ENCODE measurements at places on chromosomes 6 and 20.

DNA sequence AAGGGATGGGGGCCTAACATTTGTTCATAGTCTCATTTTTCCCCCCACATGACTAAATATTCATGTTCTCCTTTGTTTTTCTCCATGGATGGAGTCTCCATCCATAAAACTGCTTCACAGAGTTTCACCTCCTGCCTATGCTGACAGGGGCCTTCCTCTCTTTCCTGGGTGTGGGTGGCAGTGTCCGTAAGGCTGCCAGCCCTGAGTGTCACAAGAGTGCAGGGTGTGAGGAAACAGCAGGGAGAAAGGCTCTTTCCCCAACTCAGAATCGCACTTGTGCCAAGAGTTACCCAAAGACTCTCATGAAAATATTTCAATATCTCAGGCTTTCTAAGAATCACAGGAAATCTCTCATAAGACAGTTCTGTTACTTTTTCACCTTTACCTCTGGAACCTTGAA is 346.2 kb upstream of the MMS22L start:
- DNase-seq: no peak

GRCh38 chr6:10947966-10948365 is 61.1 kb downstream of the SYCP2L start:
- no peak for DNase-seq

GRCh38 chr6:43705996-43706395 is 18.4 kb upstream of the MRPS18A start:
- no peak for DNase-seq

GRCh38 chr6:44918671-44919296 is 409.3 kb upstream of the RUNX2 start:
- no peak for DNase-seq

DNA sequence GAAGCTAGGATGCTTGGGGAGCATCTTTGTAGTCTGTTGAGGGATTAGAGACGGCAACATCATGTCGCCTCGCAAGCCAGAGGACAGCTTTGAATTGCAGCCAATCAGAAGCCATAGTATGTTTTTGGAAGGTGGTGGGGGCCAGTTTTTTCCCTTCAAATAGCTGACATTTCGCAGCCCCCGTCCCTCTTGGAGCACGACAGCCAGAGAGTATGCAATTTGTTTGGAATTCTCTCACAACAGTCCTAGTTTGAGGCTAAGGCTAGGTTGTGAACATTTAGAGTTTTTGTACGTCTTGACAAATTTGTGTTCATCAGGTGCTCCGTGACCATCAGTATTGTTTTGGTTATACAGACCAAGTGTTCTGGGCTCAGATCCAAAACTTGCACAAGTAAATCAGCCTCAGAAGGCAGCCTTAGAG is 83.3 kb downstream of the PLCB1 start:
- DNase-seq: no peak

GRCh38 chr20:46946796-46947195 is 52.2 kb downstream of the EYA2 start:
- no peak for DNase-seq

DNA sequence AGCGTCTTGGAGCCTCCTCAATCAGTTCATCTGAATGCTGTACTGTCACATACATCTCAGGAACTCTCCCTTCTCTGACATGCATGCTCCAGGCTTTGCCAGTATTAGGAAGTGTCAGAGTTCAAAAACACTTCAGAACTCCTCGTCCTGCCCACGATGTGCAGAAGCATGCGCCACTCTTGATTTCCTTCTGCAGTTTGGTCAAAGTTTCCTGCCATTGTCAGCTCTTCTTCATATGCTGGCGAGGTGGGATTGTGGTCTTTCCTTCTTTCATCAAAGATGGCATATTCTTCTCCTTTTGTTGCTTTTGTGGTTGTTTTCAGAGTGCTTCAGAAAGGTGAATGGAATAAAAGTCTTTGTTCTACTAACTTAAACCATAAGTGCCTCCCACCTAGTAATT is 21.0 kb downstream of the SLC13A3 start:
- DNase-seq: no peak

- DNase-seq: no peak
These were observed 1.2 kb downstream of the WTAP start for GRCh38 chr6:159728531-159728964.

DNA sequence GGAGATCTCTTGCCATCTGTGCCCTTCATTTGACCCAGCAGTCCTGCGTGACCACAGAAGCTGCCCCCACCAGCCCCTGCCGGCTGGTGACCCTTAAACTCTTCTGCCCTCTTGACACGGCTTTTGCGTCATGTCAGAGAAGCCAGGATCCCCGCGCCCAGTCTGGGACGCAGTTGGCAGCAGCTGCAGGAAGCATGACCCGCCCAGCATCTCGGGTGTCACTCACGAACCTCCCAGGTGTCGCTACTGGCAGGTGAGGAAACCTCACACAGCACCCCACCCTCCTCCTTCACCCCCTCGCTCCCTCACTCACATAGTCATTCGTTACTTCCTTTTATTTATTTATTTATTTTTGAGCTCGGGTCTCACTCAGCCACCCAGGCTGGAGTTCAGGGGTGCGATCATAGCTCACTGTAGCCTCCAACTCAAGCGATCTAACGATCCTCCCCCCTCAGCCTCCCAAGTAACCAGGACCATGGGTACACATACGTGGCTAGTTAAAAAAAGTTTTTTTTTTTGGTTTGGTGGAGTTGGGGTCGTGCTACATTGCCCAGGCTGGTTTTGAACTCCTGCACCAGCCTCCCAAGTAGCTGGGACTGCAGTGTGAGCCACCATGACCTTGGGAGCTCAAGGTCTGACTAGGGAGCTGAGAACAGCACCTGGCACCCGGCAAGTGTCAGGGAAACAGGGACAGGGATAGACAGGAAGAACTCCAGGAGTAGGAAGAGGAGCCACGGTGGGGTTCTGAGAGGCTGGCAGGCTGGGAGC is 14.1 kb upstream of the SPDEF start:
- DNase-seq: no peak

DNA sequence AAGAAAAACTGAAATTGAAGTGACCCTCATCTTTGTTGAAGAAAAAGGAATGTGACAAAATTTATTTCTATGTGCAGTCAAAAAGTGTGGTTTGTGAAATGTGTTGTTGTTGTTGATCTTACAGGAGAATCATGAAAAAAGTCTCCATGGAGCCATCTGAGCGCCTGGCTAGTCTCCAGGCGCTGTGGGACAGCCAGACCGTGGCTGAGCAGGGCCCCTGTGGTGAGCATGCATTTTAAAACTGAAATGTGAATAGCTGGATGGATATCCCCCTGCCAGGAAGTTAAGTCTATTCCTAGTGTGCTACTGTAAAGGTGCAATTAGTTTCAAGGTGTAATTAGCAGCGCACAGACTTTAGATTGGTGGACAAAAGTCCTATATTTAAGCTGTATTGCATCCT is 170.6 kb downstream of the CARMIL1 start:
- no peak for DNase-seq

DNA sequence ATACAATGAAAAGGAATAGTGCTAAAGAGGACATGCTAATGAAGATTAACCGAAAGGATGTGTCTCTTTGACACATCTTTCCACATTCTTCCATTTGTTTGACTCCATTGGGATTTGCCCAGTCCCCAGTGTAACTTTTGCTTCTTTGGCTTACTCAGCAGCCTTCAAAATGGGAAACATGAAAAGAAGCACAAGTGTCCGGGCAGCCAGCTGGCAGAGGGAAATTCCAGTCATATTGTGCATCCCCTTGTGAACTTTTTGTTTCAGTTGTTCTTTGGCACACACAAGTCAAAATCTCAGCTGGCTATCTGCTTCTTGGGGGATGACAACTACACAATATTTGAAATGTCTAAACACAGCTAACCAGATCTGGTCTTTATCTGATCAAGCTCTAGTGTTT is 157.4 kb downstream of the OGFRL1 start:
- DNase-seq: no peak

DNA sequence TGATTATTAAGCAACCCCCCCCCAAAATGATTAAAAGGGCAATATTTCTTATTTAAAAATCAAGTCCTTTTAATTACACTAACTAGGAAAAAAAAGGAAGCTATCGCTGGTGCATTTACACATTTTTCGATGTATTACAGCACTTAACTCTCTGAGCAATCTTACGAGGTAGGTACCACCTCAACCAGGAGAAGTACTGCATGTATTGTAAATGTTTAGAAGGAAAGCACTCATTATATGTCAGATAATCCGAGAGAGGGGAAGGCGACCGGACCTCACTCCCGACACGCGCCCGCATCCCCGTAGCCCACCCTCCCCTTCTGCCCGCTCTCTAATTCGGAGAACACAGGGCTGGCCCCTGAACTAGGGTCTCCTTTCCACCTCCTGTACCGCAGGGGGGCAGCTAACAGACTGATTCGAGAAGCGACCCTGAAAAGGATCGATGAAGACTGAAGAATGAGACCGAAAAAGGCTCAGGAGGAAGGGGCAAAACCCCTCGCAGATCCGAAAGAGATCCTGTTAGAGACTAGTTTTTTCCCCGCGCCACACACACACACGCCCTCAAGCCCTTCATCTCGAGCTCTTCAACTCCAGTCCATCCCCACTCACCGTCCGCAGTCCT is 337 bp downstream of the ESF1 start:
- no peak for DNase-seq

DNA sequence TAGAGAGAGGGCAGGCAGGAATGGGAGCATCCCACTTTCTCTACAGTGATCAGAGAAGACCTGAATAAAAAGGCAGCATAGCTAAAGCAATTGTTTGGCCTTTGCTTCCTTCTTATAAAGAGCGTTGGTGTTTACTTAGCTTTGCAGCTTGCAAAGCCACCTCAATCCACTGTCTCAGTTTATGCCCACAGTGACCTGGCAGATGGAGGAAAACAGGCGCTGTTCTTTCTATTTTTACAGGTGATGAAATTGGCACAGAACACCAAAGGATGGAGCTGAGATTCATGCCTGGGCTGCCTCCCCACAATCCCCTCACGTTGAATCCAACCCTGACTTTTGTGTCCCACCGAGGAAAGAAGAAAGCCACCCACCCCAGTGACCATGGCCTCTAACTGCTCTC is 130.5 kb downstream of the TTLL2 start:
- no peak for DNase-seq

- no peak for DNase-seq
These were observed 2.4 kb downstream of the MARCKS start for GRCh38 chr6:113859349-113860180.

DNA sequence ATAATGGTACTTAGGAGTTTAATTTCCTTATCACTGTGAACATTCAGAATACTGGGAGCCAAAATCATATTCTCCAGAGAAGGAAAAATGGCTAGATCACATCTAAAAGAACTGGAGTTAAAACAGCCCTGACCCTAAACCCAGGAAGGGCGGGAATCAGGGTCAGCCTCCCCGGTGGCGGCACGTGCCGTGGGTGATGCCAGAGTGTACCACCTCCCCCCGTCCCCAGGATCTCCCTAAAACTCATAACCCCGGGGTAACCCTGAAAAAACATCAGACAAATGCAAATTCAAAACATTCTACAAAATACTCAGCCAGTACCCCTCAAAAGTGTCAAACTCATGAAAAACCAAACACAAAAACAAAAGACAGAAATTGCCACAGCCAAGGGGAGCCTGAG is 148.3 kb downstream of the DLL1 start:
- no peak for DNase-seq

- DNase-seq: no peak
These were observed 25.0 kb upstream of the C6orf62 start for GRCh38 chr6:24743944-24744335.

GRCh38 chr6:116248577-116248976 is 5.3 kb downstream of the TSPYL4 start:
- DNase-seq: no peak

DNA sequence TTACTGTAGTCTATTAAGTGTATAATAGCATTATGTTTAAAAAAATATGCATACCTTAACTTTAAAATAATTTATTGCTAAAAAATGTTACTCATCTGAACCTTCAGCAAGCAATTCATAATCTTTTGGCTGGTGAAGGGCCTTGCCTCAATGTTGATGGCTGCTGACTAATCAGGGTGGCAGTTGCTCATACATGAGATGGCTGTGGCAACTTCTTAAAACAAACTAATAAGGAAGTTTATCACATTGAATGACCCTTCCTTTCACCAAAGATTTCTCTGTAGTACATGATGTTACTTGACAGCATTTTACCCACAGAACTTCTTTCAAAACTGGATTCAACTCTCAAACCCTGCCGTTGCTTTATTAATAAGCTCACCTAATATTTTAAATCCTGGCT is 84.0 kb downstream of the TASP1 start:
- no peak for DNase-seq

GRCh38 chr20:47051936-47052526 is 157.4 kb downstream of the EYA2 start:
- no peak for DNase-seq

GRCh38 chr6:99522531-99522930 is 7.3 kb upstream of the USP45 start:
- no peak for DNase-seq

DNA sequence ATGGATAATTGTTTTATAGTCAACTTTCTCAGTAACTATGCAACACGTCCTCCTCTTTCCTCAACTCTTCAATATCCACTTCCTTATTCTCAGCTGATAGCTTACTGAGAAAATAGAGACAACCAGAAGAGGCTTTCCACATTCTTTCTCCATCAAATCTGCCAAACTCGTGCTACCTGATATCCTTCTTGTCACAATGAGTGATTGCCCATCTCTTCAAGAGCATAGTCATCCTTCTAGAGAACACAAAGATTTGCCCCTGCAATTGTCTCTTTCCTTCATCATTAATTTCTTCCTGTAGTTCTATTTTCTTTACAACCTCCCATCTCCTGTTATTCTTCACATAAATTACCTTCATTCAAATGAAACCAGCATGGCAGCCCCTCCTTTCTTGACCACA is 75.9 kb upstream of the RGS17 start:
- no peak for DNase-seq

DNA sequence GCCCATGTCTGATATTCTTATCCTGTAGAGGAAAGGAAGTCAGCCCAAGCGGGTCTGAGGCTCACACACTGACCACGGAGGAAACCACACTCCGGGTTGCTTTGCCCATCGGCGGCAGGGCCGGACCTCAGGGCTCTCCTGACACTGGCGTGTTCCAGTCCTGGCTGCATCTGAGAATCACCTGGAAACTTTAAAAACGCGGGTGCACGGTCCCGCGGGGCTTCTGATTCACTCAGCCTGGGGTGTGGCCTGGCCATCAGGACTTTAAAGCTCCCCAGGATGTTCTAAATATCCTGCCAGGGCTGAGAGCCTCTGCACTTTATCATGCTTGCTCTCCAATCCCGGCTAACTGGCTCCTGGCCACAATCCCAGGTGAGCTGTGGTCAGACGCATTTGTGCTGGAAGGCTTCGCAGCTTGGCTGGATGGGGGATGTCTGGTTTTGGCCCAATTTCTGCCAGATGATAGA is 47.7 kb upstream of the DACT2 start:
- DNase-seq: no peak

GRCh38 chr6:75178757-75179156 is 27.1 kb downstream of the COL12A1 start:
- DNase-seq: no peak

DNA sequence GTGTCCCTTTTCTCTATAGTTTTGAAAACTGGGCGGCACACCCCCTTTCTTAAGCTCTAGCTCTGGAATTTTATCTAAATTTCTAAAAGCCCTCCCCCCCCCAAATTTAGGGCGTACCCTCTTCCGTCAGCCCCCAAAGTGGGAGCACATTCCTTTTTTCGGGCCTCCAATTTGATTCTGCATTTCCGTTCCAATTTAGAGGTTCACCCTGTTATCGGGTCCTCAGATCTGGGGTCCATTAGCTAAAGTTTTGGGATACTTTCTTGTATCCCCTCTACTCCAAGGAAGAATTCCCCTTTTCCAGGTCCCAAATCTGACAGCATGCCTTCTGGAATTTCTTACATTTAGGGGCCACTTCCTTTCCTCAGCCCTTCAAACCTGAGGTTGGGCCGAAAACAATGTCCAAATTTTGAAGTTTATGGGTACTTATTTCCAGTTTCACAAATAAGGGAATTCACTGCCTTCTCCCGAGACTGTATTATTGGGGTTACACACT is 796 bp downstream of the PHF20 start:
- DNase-seq: no peak

Measured in AG04449 (cell line).